Activated CD4-positive, alpha-beta T cell treated with anti-CD3 and anti-CD28 coated beads, Interleukin-2, Interleukin-4, amounts not matched to agents 100 ng/mL and 50 ng/mL, durations not matched to agents 16 hours and 8 hours (primary cell): ENCODE measurements at places on chromosomes 6 and 20.
A peak's percentile ranks its signal among the peaks of the same experiment; 100 is the strongest.

GRCh38 chr20:12113468-12114371, 196.0 kb downstream of the BTBD3 start:
- no peak for DNase-seq

GRCh38 chr6:170269151-170269845, 21.6 kb downstream of the DLL1 start:
- no peak for DNase-seq

DNA sequence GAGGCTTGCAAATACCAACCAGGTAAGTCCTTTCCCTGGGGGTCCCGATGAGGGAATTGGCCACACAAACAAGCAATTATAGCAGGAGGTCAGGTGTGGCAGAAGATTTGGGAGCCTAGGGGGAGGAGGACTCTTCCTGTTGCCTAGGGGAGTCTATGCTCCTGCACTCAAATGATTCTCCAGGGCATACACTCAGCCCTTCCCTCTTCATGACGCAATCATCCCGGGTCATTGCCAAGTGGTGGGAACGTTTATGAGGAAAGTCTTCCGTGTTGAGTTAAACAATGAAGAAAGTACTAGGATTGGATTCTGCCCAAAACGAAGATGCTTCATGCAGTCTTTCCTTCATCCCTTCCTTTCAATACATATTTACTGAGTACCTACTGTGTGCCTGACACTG, 186.5 kb upstream of the TSHZ2 start:
- DNase-seq: no peak

GRCh38 chr20:23120936-23121750, 35.0 kb upstream of the CD93 start:
- DNase-seq: no peak

- DNase-seq: peak; percentile 27
These were observed 12.3 kb downstream of the TGM2 start for GRCh38 chr20:38152621-38153221.

- no peak for DNase-seq
These were observed 14.4 kb upstream of the TLDC2 start for GRCh38 chr20:36861625-36861874.
